Stimulated activated naive CD4-positive, alpha-beta T cell (primary cell): ENCODE measurements at places on chromosomes 7 and 10.
A peak's percentile ranks its signal among the peaks of the same experiment; 100 is the strongest.

GRCh38 chr7:47521816-47522561 lies 59.9 kb downstream of the TNS3 start:
- no peak for DNase-seq

- no peak for DNase-seq
Observed at GRCh38 chr10:129846991-129847391, 117.1 kb downstream of the EBF3 start.

- DNase-seq = no peak
Observed at GRCh38 chr10:70457759-70458305, 16.4 kb upstream of the NODAL start.

DNA sequence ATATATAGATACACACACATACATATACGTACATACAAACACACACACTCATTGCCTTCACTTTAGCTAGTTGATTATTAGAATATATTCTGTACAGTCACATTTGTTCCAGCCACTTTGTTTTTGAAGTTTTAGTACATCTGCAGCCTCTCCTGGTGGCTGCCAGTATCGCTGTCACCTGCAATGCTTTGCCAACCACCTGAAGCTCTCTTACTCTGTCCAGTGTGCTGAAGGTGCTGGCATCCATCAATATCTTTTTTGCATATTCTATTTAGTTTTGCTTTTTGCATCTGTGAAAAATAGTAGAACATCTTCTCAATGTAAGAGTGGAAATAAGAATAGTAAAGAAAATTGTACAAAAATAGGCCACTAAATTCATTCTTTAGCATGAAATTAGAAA lies 388.6 kb downstream of the EXOC4 start:
- DNase-seq = no peak

GRCh38 chr7:1777122-1777521 lies 107.0 kb downstream of the ELFN1 start:
- DNase-seq = no peak

DNA sequence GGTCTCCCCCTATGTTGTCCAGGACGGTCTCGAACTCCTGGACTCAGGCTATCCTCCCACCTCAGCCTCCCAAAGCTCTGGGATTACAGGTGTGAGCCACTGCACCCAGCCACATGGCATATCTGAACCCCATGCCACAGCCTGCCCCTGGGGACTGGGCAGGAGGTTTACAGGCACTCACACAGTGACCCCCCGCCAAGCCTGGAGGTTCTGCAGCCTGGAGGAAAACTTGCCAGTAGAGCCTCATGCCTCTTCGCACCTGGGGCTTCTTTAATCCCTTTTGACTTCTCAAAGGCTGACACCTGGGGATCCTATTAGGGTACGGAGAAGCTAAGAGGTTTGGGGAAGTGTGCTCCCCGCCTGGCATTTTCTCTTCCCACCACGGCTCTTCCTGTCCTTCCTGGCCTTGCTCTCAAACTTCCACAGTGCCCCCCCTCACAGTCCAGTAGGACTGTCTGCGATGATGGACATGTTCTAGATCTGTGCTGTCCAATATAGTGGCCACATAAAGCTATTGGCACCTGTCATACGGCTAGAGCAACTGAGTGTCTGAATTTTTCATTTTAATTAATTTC lies 11.4 kb upstream of the KCP start:
- no peak for DNase-seq

DNA sequence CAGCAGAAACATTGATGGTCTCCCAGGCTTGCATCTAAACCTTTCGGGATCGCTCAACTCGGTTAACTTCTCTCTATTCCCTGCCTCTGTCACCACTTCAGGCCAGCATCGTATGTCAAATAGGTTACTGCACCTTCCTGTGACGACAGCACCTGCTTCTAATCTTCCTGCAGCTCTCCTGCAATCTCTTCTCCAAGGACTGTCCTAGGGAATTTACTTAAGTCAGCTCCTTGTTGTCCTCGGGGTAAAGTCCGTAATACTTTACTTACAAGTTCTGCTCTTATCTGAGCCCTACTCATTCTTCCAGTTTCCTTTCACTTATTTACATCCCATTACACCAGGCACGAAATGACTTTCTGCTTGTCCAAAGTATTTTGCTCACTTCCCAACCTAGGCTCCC lies 372.7 kb upstream of the AKR1E2 start:
- DNase-seq = no peak

DNA sequence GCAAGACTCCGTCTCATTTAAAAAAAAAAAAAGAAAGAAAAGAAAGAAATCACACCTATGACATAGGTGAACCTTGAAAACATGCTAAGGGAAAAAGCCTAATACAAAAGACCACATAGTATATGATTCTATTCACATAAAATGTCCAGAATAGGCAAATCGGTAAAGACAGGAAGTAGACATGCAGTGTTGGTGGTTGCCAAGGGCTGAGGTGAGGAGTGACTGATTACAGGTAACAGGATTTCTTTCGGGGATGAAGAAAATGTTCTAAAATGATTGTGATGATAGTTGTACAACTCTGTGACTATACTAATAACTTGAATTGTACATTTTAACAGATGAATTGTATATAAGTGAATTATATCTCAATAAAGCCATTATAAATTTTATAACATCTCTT lies 3.3 kb downstream of the XPNPEP1 start:
- no peak for DNase-seq

GRCh38 chr7:27091941-27092818 lies 3.6 kb downstream of the HOXA1 start:
- DNase-seq = no peak

GRCh38 chr7:131654668-131655326 lies 98.4 kb upstream of the PODXL start:
- peak; percentile 71 for DNase-seq

DNA sequence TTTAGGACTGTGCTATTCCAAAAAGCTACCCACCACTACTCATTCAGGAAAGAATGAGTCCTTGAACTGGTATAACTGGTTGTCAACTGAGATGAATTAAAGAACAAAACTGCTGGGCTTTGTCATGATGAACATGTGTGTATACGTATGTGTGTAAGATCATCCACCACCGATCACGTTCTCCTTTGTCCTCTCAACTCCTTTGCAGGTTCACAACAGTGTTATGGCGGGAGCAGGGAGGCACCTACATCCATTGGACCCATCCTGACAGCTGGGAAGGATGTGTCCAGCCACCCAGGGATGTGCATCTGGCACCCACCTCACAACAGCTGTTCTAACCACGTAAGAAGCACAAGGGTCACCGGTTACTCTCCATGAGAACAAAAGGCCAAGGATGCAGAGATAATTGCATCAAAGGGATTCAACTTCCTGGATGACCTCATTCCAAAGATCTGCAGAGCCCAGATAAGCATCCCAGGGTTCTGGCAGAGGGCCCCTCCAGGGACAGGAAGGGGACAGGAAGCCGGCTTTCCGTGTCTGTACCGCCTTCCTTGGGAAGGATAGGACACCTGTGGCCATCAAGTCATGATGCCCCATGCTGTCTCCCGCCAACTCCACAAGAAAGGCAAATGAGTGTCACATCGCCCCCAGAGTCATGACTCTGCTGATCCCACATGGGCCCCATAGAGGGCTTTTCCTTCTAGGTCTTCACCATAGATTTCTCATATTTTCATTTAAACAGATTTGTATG lies 66.1 kb downstream of the STEAP1B start:
- no peak for DNase-seq

DNA sequence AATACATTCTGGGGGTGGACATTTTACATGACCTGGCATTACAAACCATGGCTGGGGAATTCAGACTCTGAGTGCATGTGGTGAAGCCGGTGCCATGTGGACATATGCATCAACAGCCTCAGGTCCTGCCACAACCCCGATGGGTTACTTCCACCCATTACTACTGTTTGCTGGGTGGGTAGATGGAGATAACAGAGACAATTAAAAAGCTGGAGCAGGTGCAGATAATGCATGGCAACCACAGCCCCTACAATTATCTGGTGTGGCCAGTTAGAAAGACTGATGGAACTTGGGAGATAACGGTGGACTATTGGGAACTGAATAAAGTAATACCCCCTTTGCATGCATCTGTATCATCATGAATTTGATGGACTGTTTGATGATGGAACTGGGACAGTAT lies 21.6 kb upstream of the ADAMTS14 start:
- DNase-seq = no peak

DNA sequence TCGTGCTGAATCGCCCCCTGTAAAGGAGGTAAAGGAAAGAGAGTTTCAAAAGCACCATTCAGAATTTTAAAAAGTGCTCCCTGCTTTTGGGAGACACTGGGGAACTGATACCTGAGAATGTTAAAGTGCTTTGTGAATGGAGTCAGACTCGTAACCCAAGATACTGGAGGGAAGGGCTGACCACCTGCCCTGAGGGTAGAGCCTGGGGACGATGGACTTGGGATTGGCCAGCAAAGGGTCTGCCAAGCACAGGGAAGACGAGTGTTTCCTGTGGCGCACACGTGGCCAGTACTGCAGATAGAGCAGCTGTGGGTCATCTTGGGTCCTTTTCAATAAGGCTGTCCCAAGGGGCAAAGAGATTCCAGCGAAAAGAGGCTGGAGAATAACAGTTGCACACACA lies 1284.1 kb upstream of the AUTS2 start:
- no peak for DNase-seq

GRCh38 chr10:118732245-118733165 lies 22.3 kb downstream of the CACUL1 start:
- DNase-seq = peak; percentile 14

DNA sequence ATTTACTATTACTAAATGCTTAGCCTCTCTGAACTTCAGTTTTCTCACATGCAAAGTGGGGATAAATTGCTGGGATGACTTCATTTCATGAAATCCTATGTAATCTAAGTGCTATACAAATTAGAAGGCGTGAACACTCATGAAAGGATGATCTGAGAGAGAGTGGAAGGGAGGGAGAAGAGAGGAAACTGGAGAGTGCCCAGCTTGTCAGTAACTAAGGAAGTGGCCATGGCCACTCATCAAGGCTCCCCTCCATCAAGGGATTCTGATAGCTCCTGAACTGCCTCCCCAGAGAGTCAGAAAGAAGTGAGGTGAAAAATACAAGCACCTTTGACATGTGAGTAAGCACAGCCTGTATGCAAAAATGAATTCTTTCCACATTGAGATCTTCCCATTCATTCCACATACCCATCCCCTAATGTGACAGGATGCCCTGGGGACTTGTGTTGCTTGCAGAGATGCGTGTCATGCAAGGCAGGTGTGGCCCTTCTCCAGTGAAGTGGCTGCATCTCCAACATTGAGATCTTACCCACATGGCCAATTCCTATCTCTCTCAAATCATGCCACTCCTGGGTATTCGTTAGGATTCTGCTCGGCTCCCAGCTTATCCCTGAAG lies 76.5 kb upstream of the ITPRID1 start:
- no peak for DNase-seq

DNA sequence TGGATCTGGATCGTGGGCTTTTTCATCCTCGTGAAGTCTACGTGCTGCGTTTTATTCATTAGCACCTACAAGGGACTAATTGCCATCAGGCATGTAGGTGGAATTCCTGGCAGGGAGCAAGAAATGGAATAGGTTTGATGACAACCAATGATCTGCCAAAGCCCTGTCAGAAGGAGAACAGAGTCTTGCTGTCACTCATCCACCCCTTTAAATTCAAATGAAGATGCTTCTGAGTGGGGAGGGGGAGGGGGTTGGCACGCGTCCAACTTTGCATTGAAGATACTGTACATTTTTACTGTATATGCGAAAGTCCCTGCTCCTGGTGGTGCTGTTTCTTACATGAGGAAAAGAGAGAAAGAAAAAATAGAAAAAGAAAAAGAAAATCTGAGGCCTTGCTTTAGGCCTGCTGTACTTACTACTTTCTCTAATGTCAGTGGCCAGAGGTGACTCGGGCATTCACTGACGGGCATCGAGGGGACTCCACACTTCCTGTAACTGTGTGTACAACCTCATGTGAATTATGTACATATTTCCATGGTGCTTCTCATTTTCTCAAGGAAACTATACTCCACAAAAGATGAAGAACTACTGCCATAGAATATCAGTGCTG lies 569.1 kb downstream of the INHBA start:
- DNase-seq = no peak

DNA sequence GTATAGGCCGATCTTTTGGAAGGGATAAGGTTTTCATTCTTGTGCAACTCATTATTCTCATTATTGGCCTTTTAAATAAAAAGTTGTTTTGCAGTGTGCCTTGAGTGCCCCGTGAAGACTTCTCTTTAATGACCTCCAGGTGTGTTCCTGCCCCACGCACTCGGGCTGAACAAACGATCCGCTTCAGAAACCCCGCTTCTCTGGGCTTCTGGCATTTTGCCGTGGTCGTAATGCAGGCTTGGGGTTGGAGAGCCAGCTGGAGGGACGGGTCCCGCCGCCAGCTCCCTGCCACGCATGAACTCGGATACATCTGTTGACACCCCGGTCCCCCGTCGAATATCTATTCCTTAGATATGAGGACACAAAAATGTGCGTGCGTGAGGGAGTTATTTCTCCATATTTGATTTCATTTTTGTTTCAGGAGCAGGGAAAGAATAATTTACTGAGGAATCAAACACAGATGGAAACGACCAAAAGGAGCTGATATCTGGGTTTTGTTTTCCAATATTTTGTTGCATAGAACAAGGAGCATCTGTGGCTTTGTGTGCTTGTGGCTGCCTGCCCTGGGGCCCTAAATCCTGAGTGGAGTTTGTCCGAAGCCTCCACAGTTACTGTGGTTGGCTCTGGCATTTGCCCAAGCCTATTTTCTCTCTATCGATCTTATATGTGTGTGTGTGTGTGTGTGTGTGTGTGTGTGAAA lies 17.0 kb upstream of the TTYH3 start:
- no peak for DNase-seq

GRCh38 chr10:10460451-10460850 lies 557.2 kb upstream of the CELF2 start:
- DNase-seq = no peak

DNA sequence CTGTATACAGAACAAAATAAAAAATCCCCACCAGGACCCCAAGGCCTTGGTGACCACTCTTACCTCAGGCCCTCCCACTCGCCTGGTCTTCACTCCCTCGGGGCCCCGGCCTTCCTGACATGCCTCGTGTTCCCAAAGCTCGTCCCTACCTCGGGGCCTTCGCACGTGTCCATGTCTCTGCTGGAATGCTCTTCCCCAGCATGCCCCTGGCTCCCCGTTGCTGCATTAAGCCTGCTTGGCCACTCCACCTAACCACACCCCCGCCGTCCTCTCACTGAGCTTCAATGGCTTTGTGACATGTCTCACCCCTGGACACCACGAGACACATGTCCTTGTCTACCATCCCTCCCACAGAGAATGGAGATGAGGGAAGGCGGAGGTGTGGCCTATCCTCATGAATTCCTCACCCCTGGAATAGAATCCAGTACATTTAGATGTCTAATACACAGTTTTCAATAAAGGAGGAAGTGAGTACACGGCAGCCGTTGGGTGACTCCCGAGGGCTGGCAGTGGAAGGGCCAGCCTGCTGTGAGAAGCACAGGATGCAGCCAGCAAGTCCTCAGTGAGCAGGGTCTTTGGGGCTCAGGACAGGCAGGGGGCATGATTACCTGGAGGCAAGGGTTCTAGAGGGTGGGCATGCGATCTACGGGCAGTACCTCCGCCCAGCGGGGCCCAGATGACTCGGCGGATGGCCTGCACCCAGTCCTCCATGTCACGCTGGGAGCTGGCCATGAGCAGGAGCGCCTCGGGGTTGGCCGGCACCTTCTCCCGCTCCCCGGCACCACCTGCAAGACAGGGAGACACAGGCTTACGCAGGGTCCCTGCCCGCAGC lies 125.7 kb downstream of the ARHGAP22 start:
- no peak for DNase-seq
